ENCODE measurements at places on chromosomes 13 and 19.

DNA sequence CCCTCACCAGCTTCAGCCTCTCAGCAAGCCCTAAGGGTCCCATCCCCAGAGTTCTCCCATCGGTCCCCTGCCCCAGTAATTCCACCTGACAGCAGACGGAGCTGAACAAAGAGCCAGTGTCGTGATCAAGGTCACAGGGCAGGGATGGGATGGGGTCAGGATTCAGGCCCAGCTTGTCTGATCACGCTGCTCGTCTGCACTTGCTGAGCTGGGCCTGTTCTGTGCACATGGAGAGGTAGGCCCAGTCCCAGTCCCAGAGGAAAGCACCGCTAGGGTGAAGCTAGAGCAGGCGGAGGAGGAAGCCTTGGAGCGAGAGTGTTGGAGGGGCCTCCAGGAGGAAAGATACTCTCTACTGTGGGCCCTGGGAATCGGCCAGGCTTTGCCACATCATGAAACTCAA is 7.1 kb upstream of the RBM42 start:
- DNase-seq, result no peak

DNA sequence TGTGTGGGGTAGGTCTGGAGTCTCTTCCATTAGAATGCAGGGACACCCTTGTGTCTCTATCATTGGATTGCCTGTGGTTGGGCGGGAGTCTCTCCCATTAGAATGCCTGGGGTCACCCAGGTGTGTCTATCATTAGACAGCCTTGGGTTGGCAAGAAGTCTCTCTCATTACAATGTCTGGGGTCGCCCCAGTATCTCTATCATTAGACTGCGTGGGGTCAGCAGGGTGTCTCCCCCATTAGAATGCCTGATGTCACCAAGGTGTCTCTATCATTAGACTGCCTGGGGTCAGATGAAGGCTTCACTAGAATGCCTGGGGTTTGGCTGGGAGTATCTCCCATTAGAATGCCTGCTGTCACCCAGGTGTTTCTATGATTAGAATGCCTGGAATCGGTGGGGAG is 1539.0 kb downstream of the UQCRFS1 start:
- no peak for DNase-seq

DNA sequence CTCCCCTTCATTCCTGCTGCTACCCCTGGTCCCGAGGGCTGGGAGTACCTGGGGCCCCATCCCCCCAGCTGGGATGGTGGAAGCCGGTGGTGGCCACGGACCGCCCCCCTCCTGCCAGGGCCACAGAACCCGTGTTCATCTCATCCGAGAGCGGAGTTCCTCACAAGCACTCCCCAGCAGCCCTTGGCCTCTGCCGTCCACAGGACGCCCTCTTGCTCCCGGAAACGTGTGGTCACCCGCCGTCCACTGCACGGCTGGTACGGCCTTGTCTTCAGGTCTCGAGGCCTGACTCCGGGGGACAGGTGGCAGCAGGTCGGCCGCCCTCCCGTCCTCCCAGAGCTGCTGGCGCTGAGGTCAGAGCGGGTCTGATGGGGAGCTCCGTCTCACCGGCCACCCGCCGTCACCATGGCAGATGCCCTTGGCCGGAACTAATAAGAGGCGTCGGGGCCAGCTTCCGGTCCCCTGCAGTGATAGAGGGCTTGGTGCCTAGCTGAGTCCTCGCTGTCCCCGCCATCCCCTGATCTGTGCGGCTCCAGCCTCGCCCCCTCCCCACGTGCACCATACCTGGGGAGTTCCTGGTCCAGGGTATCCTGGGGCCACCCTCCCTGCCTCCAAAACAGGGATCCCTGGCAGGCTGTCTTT is 16.5 kb upstream of the CSNK1G2 start:
- DNase-seq, result no peak

- DNase-seq, result no peak
These were observed 236.3 kb downstream of the COL4A1 start for GRCh38 chr13:110070511-110071120.

- DNase-seq, result peak; percentile 80
These were observed at the start of gene AKAP11 for GRCh38 chr13:42272115-42272803. AKAP11 (plus strand) TSS chr13:42272152; CDS start chr13:42286349, 14,197 bp downstream.
